ENCODE measurements at places on chromosomes 6 and 20.

GRCh38 chr20:50089787-50090177, 23.2 kb downstream of the UBE2V1 start:
- no peak for DNase-seq

DNA sequence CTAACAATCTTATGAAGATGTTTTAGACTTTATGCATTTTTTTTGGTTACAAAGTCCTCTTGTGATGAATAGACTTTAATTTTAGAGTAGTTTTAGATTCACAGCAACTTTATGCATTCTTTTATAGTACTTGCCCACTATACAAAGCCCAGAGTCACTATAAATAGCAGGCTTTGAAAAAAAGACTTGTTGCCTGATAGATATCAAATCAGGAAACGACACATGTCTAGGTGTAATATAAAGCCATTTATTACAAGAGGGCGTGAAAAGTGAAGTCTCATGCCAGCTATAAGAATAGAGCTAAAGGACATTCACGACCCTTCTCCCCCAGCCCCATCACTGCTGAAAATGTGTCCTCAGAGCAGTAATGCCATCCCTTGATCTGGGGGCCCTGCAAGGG, 78.0 kb upstream of the MRPS10 start:
- DNase-seq = no peak

GRCh38 chr20:40965671-40966070, 63.0 kb upstream of the TOP1 start:
- DNase-seq = no peak

DNA sequence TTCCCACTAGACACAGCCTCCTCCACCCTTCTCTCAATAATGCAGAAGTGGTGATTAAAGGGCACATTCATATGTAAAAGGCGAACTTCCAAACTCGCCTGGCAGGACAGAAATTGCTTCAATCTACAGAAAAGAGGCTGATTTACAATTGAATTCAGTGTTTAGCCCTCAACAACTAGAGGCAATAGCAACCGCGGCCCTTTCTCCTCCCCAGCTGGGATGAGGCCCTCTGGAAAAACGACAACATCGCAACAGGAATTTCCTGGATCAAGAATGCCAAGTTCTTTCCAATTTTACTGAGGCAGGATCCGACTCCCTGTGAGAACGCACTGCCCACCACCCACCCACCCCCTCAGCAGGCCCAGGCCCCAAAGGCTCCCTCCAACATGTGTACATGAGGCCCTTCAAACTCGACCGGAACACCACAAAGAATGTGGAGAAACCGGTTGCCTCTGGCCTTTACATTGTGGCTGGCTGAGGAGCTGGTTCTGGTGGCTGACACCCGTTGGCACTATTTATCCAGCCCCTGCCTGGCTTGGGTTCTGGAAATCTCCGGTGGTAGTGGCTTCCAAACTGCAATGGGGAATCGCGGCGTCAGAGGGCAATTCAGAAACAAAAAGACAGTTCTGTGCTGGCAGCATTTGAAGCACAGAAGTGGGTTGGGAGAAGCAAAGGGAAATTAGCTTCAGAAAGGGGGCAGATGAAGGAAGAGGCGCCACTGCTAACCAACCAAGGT, 36.8 kb downstream of the ZMYND8 start:
- DNase-seq = no peak

- DNase-seq = no peak
These were observed 11.7 kb downstream of the SFT2D1 start for GRCh38 chr6:166330612-166331011.

GRCh38 chr6:105319331-105319730, 83.6 kb downstream of the PREP start:
- no peak for DNase-seq

DNA sequence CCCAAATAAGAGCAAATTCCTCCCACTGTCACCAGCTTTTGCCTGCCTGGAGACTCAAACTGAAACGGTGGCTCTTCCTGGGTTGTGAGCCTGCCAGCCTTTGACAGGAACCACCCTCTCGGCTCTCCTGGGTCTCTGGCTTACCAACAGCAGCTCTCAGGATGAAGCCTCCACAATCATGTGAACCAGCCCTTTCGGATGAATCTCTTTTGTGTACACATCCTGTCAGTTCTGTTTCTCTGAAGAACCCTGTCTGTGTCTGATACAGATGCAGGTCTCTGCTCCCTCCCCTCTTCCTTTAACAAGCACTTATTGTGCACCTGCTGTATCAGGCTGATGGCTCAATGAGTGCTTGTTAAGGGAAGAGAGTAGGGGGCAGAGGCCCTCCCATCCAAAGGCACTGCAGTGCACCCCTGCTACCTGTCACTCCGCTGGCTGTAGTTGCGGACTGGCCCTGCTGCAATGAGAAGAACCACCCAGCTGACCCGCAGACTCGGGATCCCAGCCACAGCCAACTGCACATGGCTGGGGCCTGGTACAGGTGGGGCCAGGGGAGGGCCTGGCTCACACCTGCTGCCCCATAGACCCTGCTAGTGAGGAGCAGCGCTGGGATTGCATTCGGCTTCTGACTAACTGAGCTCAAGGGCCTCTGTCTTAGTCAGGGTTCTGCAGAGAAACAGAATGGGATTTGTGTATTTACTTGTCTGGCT, 120.1 kb upstream of the PMEPA1 start:
- no peak for DNase-seq

GRCh38 chr6:143689852-143690251, 12.1 kb downstream of the PHACTR2 start:
- DNase-seq = no peak

DNA sequence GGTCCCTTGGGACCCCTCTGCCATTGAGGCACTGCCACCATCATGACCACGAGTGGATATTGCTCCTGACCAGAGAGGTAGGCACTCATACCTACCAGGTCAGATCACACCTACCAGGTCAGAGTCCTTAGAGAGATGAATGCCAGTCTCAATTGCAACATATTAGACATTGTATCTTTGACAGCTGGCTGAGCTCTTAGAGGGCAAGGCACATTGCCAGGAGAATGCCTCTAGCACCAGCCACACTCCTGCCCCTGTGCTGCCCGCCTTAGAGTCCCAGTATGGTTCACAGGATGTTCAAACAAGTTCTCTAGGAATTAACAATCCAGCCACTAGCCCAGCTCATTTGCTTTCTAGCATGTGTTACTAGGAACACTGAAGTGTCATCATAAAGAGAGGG, 65.9 kb downstream of the TMEM244 start:
- no peak for DNase-seq

- DNase-seq = no peak
These were observed 802.4 kb downstream of the TFAP2A start for GRCh38 chr6:9612489-9612888.

DNA sequence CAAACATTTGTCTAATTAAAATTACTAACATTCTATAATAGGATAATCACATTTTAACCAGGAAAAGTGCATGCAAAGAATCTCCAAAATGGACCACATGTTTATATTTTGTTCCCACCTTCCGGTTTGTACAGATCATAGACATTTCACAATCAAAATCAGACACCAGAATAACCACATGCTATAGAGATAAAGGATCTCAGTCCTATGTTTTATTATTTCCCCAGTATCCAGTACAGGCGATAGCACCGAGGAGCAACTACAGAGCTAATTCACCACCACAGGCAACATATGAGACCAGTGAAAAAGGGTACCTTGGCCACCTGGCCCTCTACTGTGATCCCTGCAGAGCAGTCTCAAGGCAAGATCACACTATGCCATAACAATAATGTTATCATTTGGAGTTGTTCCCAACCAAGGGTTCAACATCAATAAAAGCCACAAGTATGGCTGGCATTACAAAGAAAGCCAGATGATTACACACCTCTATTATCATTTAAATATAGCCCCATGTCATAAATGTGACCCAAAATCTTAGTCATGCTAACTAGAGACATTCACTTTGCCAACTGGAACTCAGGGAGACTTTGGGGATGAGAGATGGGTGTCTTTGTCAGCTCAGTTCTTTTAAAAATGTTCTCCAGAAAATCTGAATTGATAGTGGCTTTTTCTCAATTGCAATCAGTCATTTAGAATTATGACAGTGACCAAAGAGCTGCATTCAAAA, 46.7 kb downstream of the RALGAPA2 start:
- no peak for DNase-seq

DNA sequence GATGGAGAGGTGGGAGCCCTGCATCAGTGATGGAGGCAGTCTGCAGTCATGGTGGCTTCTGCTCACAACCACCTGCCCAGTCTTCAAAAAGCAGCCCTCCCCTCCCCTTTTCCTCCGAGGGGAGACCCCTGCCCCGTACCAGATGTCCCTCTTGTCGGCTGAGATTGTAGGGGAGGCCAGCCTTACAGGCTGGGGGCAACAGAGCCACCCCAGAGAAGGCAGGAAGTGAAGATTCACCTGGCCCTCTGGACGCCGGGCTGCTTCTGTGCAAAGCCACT, 4.5 kb downstream of the TNFRSF6B start:
- DNase-seq = no peak

DNA sequence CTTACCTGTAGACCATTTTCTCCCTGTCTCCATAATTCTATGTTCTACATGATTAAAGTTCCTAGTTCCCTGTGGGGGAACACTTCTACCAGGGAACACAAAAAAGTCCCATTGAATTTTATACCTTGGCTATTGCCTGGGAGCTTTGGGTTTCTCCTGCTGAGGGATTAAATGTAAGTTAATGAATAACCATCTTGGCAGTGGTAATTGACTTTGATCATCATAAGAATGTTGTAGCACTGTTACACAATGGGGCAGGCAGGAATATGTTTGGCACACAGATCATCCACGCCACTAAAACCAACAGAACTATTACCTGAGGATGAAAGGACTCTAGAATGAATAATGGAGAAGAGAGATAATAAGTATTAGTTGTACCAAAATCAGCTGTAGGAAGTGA, 1106.2 kb upstream of the GJE1 start:
- DNase-seq = no peak

DNA sequence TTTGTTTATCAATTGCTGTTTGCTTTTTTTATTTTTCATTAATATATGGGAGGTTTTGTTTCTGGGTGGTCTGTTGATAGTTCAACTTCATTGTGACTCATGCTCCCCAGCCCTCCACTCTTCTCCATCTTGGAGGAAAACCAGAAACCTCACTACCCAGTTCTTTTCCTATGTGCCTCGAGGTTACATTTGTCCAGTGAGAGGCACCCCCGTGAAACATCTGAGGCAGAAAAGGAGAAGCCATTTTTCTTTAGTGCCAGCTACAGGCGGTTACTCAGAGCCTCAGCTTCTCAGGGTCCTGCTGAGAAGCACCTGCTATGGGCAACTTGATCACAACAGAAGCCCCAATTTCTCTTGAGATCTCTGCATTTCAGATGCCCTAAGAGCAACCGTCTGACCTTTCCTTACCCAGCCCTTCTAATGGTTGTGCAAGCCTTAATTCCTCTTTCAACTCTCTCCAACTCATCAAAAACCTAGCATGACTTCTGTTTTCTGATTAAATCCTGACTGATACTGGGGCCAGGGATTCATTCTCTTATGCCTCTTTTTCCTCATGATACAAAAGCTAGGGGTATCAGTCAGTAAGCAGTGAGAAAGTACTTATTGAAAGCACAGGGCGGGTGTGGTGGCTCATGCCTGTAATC, 144.6 kb downstream of the ELOVL4 start:
- DNase-seq = no peak

DNA sequence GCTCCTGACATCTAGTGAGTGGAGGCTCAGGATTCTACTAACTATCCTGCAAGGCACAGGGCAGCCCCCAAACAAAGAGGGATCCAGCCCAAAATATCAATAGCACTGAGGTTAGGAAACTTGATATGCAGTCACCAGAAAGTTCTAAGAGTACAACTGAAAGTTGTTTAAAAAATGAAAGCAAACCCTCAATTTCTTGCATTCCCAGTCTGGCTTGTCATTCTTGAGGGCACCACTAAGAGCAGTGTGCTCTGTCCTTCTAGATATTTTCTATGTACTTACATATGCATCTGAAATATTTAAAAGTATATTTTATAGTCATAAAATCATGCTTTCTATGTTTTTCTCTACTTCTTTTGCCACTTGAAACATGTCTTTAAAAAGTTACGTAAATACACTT, 35.9 kb downstream of the CST8 start:
- no peak for DNase-seq

GRCh38 chr6:31727034-31727716, 1.9 kb downstream of the DDAH2 start:
- DNase-seq = no peak

DNA sequence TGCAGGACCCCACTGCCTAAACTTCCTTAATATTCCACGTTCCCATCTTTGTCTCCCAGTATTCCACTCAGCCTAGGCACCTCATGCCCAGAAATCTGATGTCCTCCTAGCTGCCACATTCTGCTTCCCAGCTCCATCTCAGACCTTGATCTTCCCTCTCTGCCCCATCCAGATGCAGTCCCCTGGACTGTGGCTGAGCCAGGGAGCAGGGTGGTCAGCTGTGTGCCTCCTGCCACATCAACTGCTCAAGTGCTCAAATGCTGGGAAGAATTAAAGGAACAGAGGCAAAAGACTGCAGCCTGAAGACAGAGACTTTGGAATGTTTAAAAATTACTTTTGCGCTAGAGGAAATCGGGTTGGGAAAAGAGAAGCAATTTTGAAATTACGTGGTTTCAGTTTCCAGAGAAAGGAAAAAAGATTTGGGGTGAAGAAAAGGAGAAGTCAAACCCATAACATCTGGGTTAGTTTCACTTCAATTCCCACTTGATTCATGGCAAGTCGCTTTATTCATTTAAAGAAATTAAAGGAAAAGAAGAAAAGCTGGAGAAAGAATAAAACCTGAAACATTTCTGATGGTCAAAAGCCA, 704.8 kb downstream of the PTPRT start:
- DNase-seq = no peak

DNA sequence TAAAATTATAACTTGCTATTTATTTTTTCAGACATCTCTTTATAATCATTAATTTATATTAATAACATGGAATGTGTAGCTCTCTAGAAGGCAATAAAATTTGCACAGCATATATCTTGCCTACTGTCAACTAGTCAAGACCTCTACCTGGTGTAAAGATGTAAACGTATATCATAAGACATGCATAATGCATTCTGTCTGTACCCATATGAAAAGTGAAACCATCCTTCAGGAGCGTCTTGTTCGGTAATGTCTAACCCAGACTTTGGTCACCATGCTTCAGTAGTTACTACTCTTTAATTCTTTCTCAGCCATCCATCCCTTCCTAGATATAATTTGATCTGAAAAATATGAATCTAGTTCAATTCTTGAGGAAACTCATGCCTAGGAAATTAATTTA, 21.0 kb downstream of the CEP43 start:
- no peak for DNase-seq

- DNase-seq = no peak
These were observed 876 bp upstream of the DSP start for GRCh38 chr6:7540595-7540994.

Measured in cortex of kidney (tissue), 1 donor.